Thymus (tissue), 14 donors: ENCODE measurements at places on chromosomes 2 and 18. TPM values are rescaled to one million over a fixed set of nuclear protein-coding genes. Genes with fewer than 3 reads are reported as not detected.

TSGA10 gene
- polyA plus RNA-seq, result 6.8 TPM

IL1RN gene
- 16.9 TPM for polyA plus RNA-seq

CCDC68 gene
- polyA plus RNA-seq, result 1.8 TPM

EML6 gene
- polyA plus RNA-seq, result 3.4 TPM

CNNM4 gene
- polyA plus RNA-seq, result 3.1 TPM

ASPRV1 gene
- 7.1 TPM for polyA plus RNA-seq

CHPF gene
- 17.5 TPM for polyA plus RNA-seq

SAG gene
- 0.32 TPM for polyA plus RNA-seq

GREB1 gene
- 0.43 TPM for polyA plus RNA-seq

FHOD3 gene
- 4.1 TPM for polyA plus RNA-seq

IHH gene
- 0.18 TPM for polyA plus RNA-seq

HOXD10 gene
- polyA plus RNA-seq, result 0.09 TPM

TMEM17 gene
- polyA plus RNA-seq, result 1.9 TPM

FN1 gene
- polyA plus RNA-seq, result 439 TPM
